ENCODE measurements at places on chromosomes 1 and 21.

GRCh38 chr1:165763442-165763841, 5.2 kb downstream of the TMCO1 start:
- no peak for DNase-seq

DNA sequence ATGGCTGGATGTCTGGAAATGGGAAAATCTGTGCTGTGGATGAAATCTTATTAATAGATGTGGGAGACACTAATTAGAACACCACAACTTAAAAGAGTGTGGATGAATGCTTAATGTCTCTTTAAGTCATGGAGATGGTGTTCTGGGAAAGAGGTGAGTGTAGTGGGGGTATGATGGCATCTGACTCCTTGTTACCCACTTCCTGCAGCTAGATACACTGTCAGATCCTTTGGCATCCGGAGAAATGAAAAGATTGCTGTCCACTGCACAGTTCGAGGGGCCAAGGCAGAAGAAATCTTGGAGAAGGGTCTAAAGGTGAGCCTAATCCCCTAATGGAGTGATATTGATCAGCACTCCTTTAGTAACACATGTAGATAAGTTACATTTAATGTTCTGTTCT, 2.0 kb downstream of the RPL11 start:
- no peak for DNase-seq

DNA sequence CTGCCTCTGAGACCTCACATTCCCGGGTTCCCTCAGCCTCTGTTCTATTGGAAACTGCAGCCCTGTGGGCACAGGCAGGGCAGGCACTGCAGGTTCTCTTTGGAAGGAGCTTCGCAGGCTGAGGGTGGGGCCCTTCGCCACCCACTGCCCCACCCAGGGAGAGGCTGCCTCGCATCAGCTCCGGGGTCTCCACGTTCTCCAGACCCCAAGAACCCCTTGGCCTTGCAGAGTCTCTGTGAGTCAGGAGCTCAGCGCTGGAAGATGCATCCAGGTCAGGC, 8.6 kb upstream of the C1orf159 start:
- no peak for DNase-seq

DNA sequence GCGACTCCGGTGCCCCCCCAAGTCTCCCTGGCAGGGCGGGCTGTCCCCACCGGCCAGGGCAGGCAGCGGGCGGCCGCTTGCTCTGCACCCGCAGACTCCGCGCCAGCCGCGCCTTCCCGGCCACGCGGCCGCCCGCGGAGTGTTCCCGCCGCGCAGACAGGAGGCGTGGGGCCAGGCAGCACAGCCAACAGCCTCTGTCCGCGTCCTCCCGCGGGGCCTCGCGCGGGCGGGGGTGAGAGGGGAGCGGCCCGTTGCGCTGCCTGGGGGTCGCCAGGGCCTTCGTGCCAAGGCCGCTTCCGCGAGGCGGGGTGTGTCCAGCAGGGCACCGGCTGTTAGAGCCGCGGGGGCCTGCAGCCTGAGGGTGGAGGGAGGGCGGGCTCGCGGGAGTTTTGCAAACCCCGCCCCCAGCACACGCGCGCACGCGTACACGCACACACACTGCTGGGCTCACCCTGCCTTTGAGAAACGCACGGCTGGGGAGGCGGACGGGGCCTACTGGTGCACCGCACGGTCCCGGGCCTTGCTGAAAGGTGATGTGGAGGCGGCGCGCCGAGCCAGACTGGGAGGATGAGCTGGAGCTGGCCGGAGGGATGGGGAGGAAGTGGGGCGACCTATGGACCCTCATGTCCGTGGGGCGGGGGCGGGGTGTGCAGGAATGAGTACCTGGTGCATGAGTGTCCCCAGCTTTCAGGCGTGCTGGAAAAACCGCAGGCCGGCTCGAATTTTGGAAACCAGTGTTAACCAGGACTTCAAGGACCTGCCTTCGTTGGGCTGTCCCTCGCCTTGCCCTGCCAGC, 41.5 kb downstream of the KIAA1614 start:
- no peak for DNase-seq

DNA sequence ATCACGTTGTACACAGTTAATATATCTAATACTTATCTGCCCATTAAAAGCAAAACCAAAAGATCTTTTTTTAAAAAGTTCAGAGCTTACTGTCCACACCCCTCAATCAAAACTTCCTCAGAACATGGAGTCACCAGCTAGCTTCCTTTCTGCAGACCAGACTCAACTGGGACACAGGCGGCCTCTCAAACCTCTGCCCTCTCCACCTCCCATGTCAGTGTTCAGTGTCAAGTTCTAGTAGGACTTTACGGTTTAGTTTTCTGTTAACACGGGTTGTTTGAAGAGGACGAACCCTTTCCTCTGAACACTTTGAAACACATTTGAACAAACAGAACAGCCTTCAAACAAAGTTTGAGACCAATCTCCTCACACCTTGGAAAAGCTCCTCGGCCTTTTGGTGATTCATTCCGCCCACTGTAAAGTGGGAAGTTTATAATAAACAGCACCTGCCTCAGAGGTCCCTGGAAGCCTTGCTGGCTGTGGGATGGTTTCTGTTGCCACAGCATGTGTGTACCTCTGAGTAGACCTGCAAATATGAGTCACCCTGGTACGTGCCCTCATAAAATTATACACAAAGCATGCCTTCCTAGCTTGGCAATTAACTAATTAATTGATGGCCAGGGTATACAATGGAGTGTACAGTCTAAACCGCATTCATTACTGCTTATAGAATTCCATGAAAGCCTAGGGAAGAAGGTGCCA, 48.4 kb upstream of the SIPA1L2 start:
- DNase-seq: no peak

GRCh38 chr21:26887251-26887650, 42.0 kb upstream of the ADAMTS1 start:
- no peak for DNase-seq

- DNase-seq: no peak
Measured at GRCh38 chr1:86703696-86704457, 499 bp upstream of the SH3GLB1 start.

DNA sequence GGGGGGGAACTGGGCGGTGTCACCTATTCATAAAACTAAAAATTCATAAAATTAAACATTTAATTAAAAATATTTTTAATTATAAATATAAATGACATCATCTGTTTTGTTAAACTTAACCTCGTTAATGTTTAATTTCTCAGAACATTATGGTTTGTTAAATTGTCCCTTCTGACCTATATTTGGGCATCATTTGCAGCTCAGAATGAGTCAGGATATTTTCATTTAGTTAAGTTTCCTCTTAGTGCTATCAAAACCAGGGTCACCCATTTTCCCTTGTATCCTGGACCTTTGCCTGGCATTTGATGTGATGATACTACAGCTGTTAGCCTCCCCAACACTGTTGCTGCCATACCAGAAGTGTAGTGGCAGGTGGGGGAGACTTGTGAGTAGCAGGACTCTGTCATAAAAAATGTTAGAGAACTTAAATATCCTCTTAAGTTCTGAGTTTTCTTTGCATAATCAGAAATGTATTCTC, 30.3 kb downstream of the TSNAX start:
- no peak for DNase-seq

DNA sequence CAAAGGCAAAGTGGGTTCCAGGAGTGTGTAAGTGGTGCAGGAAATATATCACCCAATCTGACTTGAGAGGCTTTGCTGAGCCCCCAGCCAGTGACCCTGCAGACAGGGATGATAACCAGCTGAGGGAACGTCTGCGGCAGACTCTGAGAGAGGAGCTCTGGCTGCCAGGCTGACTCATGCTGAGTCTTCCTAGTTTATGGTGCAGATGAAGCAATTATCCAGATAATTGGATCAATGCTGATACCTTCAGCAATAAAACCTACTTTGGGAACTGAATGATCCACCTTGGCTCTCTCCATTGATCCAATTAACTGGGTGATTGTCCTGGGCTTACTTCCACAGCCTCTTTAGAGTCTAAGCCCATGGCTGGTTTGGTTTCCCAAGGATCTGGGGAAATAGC, 7.3 kb downstream of the C8B start:
- DNase-seq: no peak

GRCh38 chr1:115060501-115060900, 28.8 kb downstream of the TSPAN2 start:
- DNase-seq: no peak

GRCh38 chr1:43510621-43511020, 20.1 kb upstream of the PTPRF start:
- DNase-seq: no peak

DNA sequence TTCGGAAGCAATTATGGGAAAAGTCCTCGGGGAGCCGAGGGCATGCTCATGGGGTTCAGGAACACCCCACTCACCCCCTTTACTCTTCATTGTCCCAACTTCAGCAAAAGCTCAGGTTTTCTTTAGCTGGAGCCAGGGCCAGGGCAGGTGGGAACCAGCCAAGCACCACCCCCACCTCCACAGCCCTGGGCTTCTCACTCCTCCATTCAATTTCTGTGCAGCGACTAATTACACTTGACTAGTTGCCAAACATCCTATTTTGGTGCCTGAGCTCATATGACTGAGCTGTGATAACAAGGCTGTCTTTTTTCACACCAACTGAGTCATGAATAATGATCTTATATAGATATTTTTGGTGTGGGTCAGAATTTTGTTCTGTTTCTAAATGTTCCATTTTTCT, 257.2 kb upstream of the AJAP1 start:
- DNase-seq: no peak

DNA sequence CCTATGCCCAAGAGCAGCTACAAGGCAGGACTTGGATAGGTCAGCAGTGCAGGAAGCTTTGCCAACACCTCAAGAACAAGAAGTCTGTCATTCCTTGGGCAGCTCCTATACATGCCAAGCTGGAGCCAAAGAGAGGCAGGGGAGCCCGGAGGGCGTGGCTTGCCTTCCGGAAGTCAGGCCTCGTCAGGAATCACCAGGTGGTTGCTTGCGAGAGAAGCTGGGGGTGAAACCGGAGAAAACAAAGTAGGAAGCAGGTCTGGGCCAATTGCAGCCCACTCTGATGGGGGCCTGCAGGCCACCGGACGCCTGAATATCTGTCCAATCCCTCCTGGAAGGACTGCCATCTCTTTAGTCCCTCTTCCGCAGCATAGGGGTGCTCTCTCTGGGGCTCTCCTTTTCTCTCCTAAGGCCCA, 794 bp upstream of the FAM76A start:
- DNase-seq: no peak

DNA sequence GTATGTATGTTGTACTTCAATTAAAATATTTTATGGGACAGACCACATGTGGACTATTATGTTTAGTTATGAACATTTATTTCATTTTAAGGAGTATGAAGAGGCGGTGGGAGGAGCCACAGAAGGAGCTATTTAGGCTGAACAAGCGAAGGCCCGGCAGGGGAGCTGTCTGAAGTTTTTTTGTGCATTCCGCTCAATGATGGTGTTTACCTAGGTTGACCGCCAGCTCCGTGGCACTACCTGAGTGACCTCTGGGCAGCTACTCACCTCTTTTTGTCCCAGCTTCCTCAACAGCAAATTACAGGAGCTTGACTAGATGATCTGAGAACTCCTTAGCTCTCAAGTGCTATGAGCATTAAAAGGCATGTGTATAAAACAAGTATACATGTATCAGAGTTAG, 32.7 kb upstream of the C1orf198 start:
- no peak for DNase-seq

GRCh38 chr1:87435484-87435883, 106.8 kb downstream of the LMO4 start:
- no peak for DNase-seq

Measured in cortex of kidney (tissue), 1 donor.